Stimulated activated CD4-positive, alpha-beta T cell treated with anti-CD3 and anti-CD28 coated beads, Interleukin-2, amount 100 ng/mL, for 48 hours (primary cell): ENCODE measurements at places on chromosomes 12 and 14.

- DNase-seq: no peak
Measured at GRCh38 chr12:51090705-51091229, 7.4 kb upstream of the CSRNP2 start.

- DNase-seq: no peak
Measured at GRCh38 chr14:92247341-92247740, 75.6 kb upstream of the SLC24A4 start.

GRCh38 chr12:49008943-49009342, 9.6 kb downstream of the PRKAG1 start:
- no peak for DNase-seq

DNA sequence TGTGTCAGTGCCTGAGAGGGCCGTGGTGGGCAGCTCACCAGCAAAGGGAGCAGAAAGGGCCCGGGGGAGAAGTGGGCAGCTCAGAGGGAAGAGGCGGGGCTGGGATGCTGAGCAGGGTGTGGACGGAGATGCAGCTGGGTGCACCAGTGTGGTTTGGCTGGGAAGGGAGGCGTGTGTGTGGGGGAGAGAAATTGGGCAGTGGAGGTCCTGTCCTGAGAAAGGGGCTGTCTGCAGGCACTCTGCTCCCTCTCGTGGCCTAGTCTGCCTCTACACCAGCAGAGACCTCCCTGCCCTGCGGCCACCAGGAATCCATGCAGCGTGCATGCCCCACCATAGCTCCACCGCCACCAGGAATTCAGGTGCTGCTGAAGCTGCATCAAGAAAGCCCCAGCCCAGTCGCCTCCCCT, 6.4 kb downstream of the TMEM121 start:
- no peak for DNase-seq

DNA sequence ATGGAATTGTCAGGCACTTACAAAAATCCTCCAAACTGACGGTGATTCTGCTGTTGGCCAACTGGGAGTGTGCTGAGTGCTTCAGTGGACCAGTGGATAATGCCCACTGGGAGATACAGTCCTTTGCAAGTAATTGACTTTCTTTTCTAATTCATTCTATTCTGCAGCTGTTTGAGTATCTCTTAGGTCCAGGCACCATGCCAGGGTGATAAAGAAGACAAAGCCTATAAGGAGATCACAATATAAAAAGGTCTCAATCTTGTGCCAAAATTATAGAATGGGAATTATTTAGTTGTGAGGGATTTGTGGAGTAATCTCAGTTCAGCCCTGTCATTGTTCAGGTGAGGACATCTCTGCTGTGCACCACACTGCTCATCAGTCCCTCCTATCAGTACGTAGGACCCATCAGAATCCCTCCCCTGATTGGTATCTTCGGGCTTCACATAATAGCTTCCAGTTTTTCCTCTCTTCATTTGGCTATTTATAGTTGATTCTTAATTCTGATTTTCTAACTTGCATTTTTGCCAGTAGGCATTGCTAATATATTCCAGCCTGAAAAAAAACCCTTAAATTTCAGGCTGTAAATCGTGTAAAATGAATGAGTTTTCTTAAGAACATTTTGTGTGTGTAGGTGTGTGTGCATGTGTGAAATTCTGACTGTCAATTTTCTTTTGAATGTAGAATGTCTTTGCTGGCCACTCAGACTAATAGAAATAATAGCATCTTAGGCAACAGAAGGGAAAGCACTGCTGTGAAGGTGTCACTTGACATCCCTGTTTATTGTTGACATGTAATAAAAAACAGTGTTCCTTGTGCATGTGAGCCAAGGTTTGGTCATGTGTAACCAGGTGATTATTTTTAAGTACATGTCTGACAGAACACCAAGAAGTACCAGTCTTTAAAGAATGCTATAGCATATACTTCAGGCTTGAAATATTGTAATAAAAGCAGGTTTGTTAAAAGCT, 457.6 kb upstream of the RGS6 start:
- no peak for DNase-seq

DNA sequence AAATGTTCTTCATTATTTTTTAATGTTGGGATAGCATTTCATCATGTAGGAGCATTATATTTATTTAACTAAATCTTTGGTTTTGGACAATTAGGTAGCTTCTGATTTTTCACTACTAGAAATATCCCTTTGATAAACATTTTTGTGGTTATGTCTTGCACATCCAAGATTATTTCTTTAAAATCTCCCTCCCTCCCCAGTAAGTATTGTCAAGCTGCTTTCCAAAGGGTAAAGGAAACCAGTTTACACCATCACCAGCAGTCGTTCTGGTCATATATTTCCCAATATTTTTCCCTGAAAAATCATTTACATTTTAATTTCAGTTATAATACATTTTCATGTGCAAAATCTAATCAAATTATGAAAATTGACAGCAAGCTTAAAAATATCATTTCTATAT, 11.1 kb downstream of the CD69 start:
- no peak for DNase-seq
